ENCODE measurements at places on chromosomes 5 and 9.
A peak's percentile ranks its signal among the peaks of the same experiment; 100 is the strongest.

DNA sequence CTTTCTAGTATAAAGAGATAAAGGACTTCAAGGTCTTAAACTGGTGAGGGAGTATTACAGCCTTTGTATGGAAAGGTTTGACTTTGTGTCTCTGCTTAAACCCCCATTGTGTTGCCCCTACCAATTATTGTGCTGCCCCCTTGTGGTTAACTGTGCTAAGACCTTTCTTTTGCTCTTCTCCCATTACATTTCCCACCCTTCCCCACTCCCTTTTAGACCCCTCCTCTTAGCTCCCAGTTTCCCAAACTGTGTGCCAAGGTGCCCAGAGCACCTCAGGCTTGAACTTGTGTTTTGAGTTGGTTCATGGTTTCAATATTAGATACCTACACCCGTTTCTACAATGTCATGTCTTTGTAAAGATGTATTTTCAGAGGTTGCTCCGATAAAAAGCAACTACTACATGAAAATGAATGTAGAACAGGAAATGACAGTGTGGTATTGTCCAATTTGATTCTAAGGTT is 2.9 kb downstream of the JAK2 start:
- DNase-seq: peak; percentile 14

- peak; percentile 46 for DNase-seq
Measured at GRCh38 chr9:87678650-87679355, 47.1 kb upstream of the CTSL start.

GRCh38 chr9:128635266-128636023 is 21.2 kb downstream of the DYNC2I2 start:
- DNase-seq: peak; percentile 95

DNA sequence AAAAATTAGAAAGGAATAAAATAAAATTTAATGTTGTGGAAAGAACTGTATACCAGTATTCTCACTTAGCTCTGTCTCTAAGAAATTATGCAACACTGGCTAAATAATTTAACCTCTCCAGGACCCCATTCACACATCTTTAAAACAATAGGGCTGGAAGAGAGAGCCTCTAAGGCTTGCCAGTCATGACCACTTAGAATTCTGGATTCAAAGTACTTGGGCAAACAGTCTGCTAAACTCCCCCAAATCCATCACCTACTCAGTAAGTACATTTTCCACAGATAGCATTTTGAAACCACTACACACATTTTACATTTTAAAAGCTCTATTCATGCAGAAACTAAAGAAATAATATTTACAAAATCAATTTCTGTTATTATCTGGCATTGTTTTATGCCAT is 291.7 kb downstream of the TMEM167A start:
- no peak for DNase-seq

DNA sequence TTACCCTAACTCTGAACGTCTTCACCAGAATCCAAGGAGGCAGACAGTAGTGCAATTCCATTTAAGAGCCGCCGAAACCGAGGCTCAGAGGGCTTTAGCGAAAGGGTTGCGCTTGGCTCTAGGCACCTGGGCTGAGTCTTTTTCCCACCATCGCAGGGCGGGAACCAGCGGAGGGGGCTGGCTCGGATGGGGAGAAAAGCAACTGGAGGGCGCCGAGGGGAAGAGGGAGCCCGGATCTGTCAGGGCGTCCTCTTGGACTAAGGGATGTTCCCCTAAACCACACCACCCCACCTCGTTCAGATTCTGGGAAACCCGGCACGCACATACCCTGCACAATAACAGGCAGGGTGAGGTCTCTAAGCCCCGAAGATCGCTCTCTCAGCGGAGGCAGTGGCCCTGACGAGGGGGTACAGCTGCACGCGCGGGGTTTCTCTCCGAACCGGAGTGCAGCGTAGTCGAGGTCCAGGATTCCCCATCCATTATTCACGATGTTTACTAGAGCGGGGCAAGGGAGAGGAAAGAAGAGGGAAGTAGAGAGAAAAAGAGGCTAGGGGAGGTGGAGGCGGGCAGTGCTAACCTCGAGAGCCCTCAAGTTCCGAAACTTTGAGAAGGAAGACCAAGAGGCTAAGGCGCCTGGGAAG is 1.3 kb upstream of the POU4F3 start:
- DNase-seq: no peak

DNA sequence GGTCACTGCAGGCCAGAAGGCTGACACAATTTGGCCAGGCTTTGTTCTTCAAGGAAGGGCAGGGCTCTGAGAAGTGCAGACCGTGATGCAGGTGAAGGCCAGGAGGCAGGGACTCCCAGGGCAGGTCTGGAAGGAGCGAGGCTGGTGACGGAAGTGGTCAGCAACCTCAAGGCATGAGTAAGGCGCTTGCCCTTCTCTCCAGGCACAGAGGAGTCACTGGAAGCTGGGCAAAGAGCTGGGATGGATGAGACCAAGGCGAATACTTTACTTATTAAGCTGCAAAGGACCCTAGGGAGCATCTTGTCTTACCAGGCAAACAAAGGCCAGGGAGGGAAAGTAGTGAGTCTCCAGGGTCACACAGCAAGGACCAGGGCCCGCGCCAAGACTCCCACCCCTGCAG is 18.6 kb downstream of the IRF1 start:
- no peak for DNase-seq

GRCh38 chr9:79600466-79600865 is 28.7 kb downstream of the TLE4 start:
- no peak for DNase-seq

DNA sequence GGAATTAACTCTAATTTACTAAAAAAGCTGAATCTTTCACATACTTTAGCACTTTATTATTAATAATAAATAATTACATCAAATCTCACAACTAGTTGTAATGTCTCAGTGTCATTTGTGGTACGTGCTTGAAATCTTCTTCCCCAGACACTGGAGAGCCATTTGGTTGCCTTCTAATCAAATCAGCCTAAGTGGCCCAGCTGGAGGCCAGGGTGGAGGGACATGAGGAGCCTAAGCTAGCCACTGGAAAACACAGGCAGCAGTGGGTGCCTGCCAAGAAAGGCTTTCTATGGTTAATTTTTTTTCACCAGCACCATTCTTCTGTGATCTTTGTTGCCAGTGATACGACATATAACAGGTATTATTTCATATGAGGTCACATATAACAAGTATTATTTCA is 117.0 kb downstream of the ERCC6L2 start:
- no peak for DNase-seq

GRCh38 chr9:131500939-131501541 is 1.7 kb upstream of the POMT1 start:
- DNase-seq: peak; percentile 57

- no peak for DNase-seq
Measured at GRCh38 chr9:84357275-84357674, 16.7 kb upstream of the SLC28A3 start.

GRCh38 chr9:70901013-70901412 is 220.4 kb downstream of the TRPM3 start:
- no peak for DNase-seq

DNA sequence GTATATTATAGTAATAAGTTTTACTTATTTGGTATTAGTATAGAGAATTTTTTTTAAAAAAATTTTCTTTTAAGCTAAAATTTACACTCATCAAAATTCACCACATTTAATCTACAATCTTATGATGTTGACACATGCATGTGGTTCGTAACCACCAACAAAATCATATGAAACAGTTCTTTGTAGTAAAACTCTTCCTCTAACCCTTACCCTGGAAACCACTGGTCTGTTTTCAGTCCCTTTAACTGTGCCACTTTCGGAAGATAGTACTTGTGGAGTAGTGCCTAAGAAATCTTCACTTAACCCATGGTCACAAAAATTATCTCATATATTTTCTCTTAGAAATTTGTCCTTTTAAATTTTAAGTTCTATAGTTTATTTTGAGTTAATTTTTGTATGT is 1498.8 kb downstream of the MAT2B start:
- DNase-seq: no peak

- DNase-seq: no peak
Measured at GRCh38 chr9:13589034-13589737, 309.7 kb upstream of the MPDZ start.

- no peak for DNase-seq
Measured at GRCh38 chr9:81637276-81637675, 52.1 kb downstream of the TLE1 start.

DNA sequence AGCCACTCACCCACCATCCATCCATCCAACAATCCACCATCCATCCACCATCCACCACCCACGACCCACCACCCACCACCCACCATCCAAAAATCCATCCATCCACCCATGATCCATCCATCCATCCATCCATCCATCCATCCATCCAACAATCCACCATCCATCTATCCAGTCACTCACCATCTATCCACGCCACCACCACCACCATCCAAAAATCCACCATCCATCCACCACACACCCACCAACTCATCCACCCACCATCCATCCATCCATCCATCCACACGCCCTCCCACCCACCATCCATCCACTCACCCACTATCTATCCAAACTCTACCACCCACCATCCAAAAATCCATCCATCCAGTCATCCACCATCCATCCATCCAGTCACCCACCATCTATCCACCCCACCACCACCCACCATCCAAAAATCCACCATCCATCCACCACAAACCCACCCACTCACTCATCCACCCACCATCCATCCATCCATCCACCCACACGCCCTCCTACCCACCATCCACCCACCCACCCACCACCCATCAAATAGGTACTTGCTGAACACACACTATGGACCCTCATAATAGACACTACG is 9.0 kb downstream of the DPH7 start:
- no peak for DNase-seq

- DNase-seq: peak; percentile 31
Measured at GRCh38 chr9:83027153-83027891, 35.6 kb downstream of the RASEF start.

DNA sequence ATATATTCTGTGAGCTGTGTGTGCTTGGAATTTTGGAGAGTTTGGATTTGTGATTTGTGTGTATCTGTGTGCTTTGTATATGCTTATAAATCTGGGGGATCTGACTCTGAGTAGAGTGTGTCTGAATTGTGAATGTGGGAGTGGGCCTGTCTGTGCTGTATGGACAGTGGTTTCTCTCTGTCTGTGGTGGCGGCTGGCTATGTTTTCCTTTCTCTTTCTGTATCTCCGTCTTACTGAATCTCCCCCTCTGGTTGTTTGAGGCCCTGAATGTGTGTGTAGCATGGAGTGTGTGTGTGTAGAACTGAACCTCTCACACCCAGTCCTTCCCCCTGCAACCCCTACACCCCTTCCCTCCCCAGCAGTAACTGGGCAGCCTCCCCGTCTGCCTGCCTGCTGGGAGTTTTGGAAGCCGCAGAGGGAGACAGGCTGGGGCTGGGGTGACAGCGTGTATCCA is 4.7 kb downstream of the CXXC5 start:
- DNase-seq: no peak

- DNase-seq: no peak
Measured at GRCh38 chr9:14511452-14511851, 181.8 kb downstream of the ZDHHC21 start.

DNA sequence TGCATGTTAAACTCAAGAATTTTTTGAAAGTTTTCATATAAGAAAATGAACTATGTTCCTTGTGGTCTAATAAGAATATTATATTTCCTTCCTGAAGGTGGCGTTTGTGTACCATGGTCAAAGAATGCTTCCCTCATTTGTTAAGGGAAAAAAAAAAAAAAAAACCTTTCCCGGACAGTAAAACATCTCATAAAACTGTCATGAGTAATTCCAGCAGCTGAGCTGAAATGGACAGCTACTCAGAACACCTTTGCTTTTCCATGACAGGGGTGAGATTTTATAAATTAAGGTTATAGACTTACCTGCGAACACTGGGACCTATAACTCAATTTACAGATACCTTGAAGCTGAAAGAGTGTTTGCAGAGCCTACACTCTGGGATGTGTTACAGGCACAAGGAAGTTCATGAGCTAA is 113.2 kb upstream of the RANBP3L start:
- no peak for DNase-seq

- no peak for DNase-seq
Measured at GRCh38 chr9:86486891-86487837, 133.0 kb upstream of the TUT7 start.

- no peak for DNase-seq
Measured at GRCh38 chr9:30504502-30504905, 1879.9 kb upstream of the ACO1 start.

DNA sequence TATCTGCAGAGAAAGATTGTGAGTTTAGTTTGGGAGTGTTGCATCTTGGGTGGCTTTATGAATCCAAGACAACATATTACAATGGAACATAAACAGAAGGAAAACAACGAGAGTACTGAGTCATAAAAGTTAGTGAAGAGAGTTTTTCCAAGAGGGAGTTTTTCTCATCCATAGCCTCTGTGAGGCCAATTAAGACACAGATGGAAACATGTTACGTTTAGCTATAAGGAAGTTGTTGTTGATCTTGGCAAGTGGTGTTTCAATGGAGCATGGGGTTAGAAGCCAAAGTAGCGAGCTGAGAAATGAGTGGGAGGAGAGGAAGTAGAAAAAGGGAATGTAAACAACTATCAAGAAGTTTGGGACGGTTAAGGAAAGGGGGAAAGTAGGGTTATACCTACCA is 53.3 kb upstream of the SPATA31D4 start:
- no peak for DNase-seq

DNA sequence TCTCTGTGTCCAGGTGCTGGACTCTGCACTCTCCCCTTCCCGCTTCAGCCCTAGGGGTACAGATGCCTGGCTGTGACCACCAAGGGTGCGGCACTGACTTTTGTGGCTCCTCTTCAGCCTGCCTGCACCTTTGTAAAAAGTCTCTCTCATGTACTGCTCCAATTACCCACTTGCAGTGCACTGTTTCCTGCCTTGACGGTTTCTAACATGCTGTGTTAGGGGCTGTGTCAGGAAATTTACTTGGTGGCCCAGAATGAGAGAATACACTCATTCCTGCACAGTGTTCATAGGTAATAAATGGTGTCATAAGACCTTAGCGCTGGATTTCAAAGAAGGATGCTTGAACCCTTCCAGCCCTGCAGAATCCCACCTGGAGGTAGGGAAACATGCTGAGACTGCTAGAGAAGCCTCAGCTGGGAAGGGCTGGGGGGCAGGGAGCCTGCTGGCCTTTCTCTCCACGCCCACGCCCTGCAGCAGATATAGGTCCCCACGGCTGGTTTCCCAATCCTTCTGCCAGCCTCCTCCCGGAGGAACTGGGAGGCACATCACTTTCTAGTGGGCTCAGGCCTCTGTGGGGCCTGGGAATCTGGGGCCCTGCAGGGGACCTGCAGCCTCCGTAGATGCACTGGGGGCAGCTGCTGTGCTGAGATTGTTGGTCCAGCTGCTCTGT is 17.6 kb upstream of the HRH2 start:
- DNase-seq: no peak

- peak; percentile 49 for DNase-seq
Measured at GRCh38 chr5:89878140-89879132, 531.1 kb downstream of the CETN3 start.

DNA sequence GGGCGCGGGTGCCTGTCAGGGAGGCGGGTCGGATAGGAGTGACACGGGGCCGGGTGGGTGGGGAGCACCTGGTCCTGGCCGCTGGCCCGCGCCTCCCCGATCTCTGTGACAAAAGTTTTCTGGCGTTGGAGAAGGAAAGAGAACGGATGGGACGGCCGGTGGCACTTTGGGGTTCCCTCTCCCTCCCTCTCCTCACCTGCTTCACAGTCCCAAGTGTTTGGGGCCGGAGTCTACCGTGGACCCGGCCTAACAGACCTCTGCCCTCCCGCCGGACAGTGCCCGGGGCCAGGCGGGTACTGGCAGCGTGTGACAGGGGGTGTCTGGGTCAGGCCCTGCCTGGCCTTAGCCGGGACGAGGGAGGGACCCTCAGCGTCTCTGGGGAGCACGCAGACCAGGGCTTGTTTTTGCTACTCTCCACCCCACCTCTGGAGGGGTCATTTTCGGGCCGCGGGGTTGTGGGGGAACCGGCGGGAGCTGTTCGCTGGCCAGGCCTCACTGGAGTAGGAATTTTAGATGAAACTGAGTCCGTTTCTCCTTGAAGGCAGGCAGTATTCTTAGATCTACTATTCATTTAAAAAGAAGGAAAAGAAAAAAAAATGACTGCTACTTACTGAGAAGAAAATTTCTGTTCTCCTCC is 1.7 kb downstream of the PRDM6 start:
- no peak for DNase-seq

Measured in T1000 (cell line).